ENCODE measurements at places on chromosomes 6 and 20.

- DNase-seq: peak; percentile 65
Observed at GRCh38 chr6:133705066-133705465, 183.8 kb upstream of the TCF21 start.

- no peak for DNase-seq
Observed at GRCh38 chr20:41769592-41770018, 151.4 kb upstream of the CHD6 start.

- DNase-seq: no peak
Observed at GRCh38 chr20:2692886-2693285, 306 bp downstream of the EBF4 start.

GRCh38 chr20:50067018-50067417 lies 45.9 kb downstream of the UBE2V1 start:
- no peak for DNase-seq

GRCh38 chr6:10373642-10374359 lies 41.1 kb downstream of the TFAP2A start:
- peak; percentile 49 for DNase-seq

DNA sequence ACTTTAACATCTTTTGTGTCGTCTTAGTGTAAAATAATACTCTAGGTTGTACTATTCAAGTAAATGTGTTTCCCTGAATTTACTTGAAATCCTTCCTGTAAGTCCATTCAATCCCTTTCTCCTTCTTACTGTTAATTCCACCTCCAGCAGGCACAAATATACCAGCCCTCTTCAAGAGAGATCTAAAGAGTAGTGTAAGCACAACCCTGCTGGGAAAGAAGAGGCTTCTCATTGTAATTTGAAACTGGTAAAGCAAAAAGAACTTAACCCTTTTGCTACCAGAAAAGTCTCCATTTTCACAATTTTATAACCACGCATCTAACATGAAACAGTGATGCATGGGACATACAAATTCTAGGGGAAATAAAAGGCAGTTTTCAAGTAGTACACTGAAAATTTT lies at the start of gene BMP5:
Gene BMP5, minus strand, starts transcription at position 191 of the 400 bp plus-strand sequence. CDS start 725 bp downstream, outside the sequence.
- no peak for DNase-seq
